Stimulated activated CD8-positive, alpha-beta memory T cell treated with anti-CD3 and anti-CD28 coated beads, Interleukin-4, amount 100 ng/mL, for 1 hour (primary cell): ENCODE measurements at places on chromosomes 4 and X.

DNA sequence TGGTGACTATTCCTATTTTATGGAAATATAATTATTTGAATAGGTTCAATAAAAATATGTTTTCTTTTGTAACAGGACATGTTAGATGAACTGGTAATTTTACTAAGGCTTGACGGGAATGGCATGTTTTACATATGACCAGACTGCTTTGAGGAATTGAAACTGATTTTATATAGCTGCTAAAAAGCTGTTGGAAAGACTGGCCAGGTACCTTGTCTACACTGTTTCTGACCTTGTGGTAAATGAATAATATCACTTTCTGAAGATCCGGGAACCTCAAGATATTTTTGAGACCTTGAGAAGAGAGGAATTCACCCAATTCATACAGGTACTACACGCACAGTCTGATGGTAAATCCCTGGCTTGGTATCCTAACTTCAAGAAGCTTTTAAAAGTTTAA lies 42.1 kb upstream of the USP46 start:
- DNase-seq: no peak

- DNase-seq: no peak
Measured at GRCh38 chr4:38311495-38312126, 351.4 kb downstream of the PTTG2 start.

DNA sequence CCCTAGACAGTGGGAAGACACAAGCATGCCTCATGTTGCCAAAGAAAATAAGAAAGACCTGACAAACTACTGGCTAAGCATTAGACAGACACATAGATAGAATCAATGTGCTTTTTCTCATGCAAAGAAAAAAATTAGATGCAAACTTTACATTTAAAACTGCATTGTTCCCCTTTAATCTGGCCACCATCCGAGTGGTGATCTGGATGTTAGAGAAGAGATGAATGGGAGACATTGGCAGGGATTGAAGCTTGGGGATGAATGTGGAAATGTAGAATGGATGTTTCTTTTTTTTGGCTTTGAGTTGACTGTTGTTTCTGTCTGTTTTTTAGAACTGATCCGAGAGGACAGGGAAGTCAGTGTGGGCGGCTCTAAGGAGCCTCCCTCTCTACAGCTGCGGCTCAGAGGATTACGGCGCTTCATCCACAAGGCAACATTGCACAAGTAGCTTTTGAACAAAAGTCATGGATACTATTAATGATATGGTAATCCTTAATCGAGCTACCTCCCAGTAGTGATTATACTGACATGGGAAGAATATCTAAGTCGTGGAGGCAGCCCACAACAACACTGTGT lies 53.0 kb downstream of the HELT start:
- no peak for DNase-seq

- DNase-seq: no peak
Measured at GRCh38 chr4:13481569-13481968, 2.6 kb downstream of the RAB28 start.

DNA sequence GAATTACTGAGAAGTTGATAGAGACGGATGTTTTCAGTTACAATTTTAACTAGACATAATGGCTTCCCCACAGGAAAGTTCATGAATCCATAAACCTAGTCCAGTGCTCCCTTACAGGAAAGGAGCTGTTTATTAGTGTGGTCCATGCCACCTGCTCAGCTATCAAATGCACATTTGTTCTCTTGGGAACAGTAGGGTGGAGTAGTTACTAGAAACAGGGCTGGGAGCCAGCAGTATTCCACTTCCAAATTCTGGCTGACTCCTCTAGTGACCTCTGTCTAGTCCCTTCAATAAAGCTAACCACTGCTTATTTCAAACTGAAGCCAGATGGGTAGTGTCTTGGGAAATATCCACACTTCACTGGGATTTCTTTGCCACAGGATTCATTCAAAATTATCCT lies 88.4 kb upstream of the TLL1 start:
- DNase-seq: no peak

GRCh38 chr4:151129796-151130195 lies 30.4 kb downstream of the RPS3A start:
- DNase-seq: no peak

DNA sequence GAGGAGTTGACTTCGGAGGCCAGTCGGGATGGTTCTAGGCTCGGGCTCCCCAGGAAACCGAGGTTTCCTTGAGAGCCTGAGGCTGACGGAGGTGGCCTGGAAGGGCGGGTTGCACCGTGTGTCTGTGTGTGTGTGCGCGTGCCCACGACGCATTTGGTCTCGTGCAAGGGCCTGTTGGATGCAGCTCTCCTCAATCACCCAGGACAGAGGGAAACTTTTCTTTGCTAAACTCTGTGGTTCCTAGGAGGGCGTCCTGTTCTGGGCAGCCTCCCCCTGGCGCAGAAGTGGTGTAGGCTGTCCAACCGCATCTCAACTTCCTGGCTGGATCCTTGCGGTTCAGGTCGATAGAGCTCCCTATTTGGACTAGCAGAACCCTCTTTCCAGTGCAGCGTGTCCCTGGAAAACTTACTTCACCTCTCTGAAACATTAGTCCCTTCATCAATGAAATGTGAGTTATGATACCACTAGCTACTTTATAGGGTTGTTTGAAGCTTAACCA lies 973 bp downstream of the STK32B start:
- DNase-seq: no peak

GRCh38 chrX:108699368-108699767 lies 37.0 kb downstream of the IRS4 start:
- DNase-seq: no peak

GRCh38 chrX:8811611-8812010 lies 10.4 kb upstream of the FAM9A start:
- DNase-seq: no peak

DNA sequence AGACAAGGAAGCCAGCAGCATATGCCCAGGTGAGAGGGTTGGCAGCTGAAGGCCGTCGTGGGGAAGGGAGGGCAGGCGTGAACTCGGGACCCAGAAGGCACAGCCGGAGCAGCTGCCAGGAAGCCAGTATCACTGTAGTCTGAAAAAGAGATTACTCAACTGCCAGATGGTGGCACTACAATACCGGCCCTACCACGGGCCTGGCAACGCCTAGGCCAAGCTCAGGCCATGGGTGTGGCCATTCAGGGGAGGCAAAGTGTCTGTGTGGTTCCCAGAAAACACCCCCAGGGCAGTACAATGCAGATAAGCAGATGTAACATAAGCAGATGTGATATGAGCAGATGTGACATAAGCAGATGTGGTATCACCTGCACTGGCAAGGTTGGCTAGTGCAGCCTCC lies 236.0 kb downstream of the AFAP1 start:
- no peak for DNase-seq

- no peak for DNase-seq
Measured at GRCh38 chr4:78439328-78439727, 112.2 kb upstream of the ANXA3 start.

GRCh38 chr4:95216636-95217035 lies 332.1 kb downstream of the UNC5C start:
- DNase-seq: no peak

DNA sequence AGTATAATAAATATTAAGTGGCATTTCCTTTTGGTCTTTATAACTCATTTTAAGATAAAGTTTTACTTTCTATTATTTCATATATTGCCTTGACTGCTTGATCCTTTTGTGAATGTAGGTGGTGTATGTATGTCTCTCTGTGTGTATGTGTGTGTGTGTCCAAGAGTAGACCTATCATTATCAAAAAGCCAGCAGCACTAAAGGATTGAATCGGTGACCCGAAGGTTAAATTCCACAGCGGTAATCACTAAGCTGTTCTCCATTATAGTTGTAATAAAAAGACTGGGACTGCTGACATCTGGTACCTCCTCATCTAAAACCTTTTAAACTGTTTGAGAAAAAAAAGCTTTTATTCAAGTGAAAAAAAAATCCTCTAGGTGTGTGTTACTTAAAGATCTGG lies 1014.8 kb downstream of the PCDH7 start:
- DNase-seq: no peak

GRCh38 chr4:5211282-5211839 lies 160.1 kb downstream of the STK32B start:
- no peak for DNase-seq

DNA sequence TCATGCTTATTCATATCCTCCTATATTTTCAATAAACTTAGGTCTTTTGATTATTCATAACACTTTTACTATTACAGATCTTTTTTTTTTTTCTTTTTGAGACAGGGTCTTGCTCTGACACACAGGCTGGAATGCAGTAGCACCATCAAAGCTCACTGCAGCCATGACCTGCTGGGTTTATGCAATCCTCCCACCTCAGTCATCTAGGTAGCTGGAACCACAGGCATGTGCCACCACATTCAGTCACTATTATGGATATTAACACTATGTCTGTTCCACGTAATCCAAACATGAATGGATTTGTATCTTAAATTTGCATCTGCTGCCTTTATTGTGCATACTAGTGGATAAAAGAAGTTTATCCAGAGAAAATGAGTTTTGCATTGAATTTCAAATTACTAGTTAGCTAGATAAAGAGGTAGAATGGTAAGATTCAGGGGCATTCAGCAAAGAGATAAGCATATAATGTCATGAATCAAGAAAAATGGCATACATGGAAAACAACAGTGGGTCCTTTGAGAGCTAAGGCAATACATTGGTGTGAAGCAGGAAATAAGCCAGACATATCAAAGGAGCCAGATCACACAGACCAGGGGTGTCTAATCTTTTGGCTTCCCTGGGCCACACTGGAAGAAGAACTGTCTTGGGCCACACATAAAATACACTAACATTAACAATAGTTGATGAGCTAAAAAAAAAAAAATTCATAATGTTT lies 13.9 kb downstream of the ANAPC10 start:
- no peak for DNase-seq

- DNase-seq: no peak
Measured at GRCh38 chr4:153955327-153955726, 166.4 kb upstream of the SFRP2 start.

GRCh38 chrX:50168241-50168687 lies 32.5 kb downstream of the AKAP4 start:
- no peak for DNase-seq

DNA sequence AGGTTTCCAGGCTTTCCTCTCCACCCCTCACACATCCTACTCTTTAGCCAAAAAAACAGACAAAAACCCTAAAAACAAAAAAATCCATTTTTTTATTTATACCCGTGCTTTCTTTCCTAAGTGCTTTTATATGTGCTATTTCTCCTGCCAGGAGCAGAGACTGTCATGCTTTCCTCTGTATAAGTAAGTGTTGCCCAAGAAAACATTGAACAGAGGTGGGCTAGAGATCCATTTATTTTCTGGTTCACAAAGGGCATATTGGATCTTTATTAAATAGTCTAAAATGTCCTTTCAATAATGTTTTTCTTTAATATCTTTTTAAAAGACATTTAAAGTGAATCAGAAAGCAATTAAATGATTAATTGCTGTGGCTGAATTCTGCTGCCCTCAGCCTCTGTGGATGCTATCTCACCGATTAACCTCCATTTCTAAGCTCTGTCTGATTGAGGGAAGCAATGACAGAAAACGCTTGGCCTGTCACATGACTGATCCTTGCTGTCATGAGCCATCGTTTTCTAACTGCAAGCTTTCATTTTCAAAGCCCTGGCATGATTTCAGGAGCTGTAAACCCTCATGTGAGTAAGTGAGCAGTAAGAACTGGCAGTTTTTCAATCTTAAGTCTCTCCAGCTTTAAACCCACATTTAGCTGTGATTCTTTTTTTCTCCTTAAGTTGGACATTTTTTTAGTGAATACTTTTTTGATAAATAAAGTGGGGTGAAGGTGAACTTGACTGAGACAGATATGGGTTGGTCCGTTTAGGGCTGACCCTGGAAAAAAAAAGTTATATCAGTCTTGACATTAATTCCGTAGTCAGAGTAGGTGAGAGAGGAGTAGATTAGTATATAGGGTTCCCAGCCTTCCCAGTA lies 180.7 kb upstream of the PGRMC2 start:
- no peak for DNase-seq

GRCh38 chr4:170868170-170868569 lies 778.4 kb upstream of the AADAT start:
- no peak for DNase-seq

DNA sequence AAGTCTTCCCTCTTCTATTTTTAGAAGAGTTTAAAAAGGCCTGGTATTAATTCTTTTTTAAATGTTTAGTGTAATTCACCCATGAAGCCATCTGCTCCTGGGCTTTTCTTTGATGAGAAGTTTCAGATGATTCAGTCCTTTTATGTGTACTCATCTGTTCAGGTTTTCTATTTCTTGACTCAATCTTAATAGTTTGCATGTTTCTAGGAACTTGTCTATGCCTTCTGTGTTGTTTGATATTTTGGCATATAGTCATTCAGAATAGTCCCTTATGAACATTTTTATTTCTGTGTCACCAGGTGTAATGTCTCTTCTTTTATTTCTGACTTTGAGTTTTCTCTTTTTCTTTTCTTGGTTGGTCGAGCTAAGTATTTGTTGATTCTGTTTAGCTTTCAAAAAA lies 20.2 kb upstream of the IL2 start:
- DNase-seq: no peak

DNA sequence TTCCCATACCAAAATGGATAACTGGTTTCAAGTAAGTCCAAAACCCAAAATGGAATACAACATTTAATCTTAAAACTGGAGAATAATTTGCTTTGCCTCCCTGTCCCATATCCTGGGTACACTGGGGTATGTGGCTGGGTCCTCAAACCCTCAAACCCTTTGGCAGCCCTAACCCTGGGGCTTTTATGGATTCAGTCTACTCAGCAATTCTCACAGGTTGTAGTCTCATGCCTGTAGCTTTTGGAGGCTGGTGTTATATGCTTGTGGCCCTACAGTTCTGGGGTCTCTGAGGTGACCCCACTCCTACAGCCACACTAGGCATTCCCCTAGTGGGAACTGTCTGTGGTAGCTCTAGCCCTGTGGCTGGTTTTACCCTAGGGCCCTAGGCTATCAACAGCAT lies 110.5 kb upstream of the NRK start:
- no peak for DNase-seq
